ENCODE measurements at places on chromosomes 1 and 21. TPM values are rescaled to one million over a fixed set of nuclear protein-coding genes. Genes with fewer than 3 reads are reported as not detected.

DNA sequence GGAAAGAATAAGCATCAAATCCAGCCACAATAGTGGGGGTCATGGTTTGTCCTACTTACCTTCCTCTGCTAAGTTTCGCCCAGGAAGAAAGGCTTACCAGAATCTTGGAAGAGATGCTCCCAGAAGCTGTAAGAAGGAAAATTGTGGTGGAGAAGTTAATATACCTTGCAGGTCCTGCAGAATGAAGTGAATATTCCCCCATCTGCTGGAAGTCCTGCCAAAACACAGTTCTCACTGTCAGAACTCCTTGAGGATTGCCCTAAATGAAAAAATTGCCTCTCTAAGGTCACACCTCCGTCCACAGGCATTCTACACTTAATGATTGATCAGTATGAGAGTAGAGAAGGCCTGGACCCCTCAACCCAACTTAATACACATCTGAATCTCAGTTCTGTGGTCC lies 78.4 kb upstream of the RGS21 start:
- no peak overlapping the region for H3K27ac ChIP-seq
- H3K36me3 ChIP-seq = no peaks in the 10 kb centered on the region
- H3K4me3 ChIP-seq = no peak overlapping the region
- H3K4me1 ChIP-seq = no peaks in the 10 kb centered on the region

DNA sequence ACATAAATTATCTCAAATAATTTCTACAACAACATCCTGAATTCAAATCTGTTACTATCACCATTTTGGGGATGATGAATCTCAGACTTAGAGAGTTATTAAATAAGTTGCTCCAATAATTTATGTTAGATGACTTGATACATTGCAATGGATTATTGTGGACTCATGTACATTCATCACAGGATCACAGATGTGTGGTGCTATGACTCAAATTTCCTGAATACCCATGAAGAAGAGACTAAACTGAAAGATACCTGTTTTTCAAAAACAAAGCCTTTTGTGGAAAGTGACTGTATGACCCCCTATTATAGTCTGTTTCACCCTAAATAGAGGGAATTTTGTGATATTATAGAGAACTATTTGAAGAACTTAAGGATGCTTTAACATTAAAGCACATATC lies 315.0 kb downstream of the PLA2G4A start:
- no peak overlapping the region for H3K4me3 ChIP-seq
- DNase-seq = no peak
- H3K36me3 ChIP-seq = no peaks in the 10 kb centered on the region

DNA sequence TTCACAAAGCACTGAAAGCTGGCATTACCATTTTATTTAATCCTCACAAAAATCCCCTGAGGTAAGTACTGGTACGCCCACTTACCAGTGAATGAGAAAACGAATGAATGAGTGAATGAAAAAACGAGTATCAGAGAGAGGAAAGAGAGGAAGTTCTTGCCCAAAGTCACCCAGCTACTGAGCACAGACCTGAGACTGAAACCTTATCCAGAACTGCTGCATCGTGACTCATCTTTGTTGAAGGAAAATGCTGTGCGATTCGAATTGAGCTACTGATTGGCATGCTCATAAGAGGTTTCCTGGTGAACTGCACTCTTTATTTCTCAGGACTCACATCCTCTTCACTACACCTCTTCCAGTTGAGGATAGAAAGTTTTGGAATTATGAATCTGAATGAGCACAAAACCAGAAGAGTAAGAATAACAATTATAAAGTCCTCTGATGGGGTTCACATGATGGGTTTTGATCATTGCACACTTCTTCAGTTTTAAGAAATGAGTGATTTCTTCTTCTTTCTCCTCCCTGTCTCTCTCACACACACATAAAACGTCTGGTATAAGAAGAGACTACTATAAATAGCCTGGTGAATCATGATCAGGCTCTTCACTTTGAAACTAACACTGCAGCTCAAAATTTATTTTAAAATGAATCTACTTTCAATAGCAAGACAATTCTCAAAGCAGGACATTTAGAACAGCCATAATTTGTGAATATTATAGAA lies 32.1 kb downstream of the IL12RB2 start:
- H3K4me3 ChIP-seq = no peak overlapping the region
- H3K27me3 ChIP-seq = no peaks in the 10 kb centered on the region
- no peak overlapping the region for H3K27ac ChIP-seq
- no peaks in the 10 kb centered on the region for H3K36me3 ChIP-seq
- peak; percentile 23 for DNase-seq
- no peaks in the 10 kb centered on the region for H3K4me1 ChIP-seq

GRCh38 chr1:54825696-54826095 lies 24.6 kb upstream of the TTC22 start:
- H3K27me3 ChIP-seq = no peaks in the 10 kb centered on the region
- no peak overlapping the region for H3K4me3 ChIP-seq
- no peak overlapping the region for H3K27ac ChIP-seq
- DNase-seq = no peak

GRCh38 chr1:226661965-226662364 lies 77.1 kb downstream of the ITPKB start:
- H3K4me1 ChIP-seq = peaks cover 34% of the 10 kb centered on the region
- peak overlapping the region; percentile 89 for H3K27ac ChIP-seq
- H3K4me3 ChIP-seq = no peak overlapping the region
- no peaks in the 10 kb centered on the region for H3K36me3 ChIP-seq

GRCh38 chr1:84538599-84538998 lies 32.2 kb upstream of the GNG5 start:
- no peak for DNase-seq
- no peaks in the 10 kb centered on the region for H3K4me1 ChIP-seq
- H3K27me3 ChIP-seq = no peaks in the 10 kb centered on the region
- H3K27ac ChIP-seq = no peak overlapping the region
- no peak overlapping the region for H3K4me3 ChIP-seq
- no peaks in the 10 kb centered on the region for H3K36me3 ChIP-seq

DNA sequence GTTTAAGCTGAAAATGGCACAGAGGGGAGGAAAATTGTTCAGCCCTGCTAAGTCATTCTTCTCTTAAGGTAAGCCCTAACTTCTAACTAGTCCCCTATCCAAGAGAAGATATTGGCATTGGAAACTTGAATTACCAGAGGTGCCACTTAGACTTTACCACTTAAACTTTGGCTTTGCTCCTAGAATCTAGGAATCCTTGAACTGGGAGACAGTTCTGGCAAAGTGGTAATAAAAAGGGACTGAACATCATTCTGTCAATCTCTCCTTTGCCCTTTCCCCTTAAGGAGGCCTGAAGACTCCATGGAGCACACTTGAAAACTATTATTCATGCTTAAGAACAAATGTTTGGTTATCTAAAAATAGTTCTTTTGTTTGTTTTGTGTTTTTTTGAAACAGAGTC lies 8.4 kb downstream of the ATP1A4 start:
- H3K4me3 ChIP-seq = no peak overlapping the region
- H3K27me3 ChIP-seq = no peaks in the 10 kb centered on the region
- H3K27ac ChIP-seq = peak overlapping the region; percentile 54
- no peaks in the 10 kb centered on the region for H3K36me3 ChIP-seq
- H3K4me1 ChIP-seq = no peaks in the 10 kb centered on the region

DNA sequence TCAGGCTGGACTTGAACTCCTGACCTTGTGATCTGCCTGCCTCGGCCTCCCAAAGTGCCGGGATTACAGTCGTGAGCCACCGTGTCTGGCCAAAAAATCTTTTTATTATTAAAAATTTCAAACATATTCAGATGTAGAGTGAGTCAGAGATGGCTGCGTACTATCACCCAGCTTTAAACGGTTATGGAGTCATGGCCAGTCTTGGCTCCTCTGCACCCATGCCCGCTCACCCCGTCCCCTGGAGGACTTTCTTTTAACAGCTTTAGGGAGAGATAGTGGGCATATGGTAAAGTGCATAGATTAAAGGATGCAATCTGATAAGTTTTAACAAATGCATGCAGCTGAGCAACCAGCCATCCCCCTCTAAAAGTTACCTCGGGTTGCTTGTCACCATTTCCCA lies 51.8 kb downstream of the TNFRSF8 start:
- H3K27ac ChIP-seq = no peak overlapping the region
- no peak for DNase-seq
- H3K4me3 ChIP-seq = no peak overlapping the region
- H3K27me3 ChIP-seq = no peaks in the 10 kb centered on the region
- no peaks in the 10 kb centered on the region for H3K36me3 ChIP-seq
- no peaks in the 10 kb centered on the region for H3K4me1 ChIP-seq

DNA sequence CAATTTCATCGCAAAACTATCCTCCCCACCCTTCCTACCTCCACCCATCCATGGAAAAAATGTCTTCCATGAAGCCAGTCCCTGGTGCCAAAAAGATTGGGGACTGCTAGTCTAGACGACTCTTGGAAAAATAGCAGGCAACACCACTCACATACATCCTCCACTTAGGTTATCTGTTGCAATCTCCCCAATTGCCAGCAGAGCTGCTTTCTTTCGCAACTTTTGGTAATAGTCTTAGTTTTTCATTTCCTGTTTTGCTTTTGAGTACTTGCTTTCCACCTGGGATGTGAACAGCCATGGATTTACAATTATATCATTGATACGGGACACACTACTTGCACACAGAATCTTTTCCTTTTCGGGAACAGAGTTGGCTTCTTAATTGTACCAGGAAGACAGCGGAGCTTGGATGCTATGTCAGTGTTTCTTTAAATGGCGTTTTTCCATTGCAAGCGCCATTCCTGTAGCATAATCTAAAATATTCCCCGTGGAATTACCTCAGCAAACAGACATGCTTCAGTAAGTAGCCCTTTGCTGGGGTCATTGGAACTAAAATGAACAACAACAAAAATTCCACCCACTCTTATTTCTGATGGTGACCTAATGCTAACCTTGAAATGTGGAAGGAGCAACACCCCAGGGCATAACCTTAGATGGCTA lies 183.3 kb upstream of the ADGRL2 start:
- DNase-seq = no peak
- no peak overlapping the region for H3K27ac ChIP-seq
- H3K4me1 ChIP-seq = no peaks in the 10 kb centered on the region
- H3K27me3 ChIP-seq = no peaks in the 10 kb centered on the region
- no peaks in the 10 kb centered on the region for H3K36me3 ChIP-seq

The IGSF8 gene
- 36.8 TPM for total RNA-seq

The TFF3 gene
- total RNA-seq = 84.4 TPM

The KLHDC7A gene
- total RNA-seq = 2.3 TPM

Measured in hepatocyte (in vitro differentiated cells).